BJ (cell line): ENCODE measurements at places on chromosomes 4 and X.

- no peak for DNase-seq
Measured at GRCh38 chrX:108285356-108285755, 152.9 kb downstream of the COL4A6 start.

- DNase-seq: no peak
Measured at GRCh38 chr4:4994312-4995097, 24.8 kb downstream of the CYTL1 start.

- no peak for DNase-seq
Measured at GRCh38 chr4:1792832-1793495, at the start of gene FGFR3. TSS of gene FGFR3 (plus strand) at chr4:1793293. CDS start at chr4:1793935, 642 bp downstream.

GRCh38 chr4:8828869-8829268 lies 42.8 kb downstream of the HMX1 start:
- no peak for DNase-seq

DNA sequence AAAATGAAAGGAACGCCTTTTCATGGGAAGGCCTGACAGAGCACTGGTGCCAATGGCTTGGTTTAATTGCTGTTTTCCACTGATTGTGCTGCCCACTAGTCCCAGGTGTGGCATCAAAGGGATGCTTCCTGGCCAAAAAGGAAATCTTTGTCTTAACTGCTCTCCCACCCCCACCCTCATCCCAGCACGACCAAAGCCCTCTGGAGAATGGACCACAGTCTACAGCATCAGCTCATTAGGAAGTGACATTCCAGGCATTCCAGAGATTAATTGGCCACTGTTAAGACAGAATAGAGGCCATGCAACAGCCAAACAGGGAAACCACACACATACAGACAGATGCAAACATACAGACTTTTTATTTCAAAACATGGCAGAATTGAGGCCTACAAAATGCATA lies 143.2 kb downstream of the LHFPL1 start:
- no peak for DNase-seq

GRCh38 chr4:18052158-18052557 lies 30.6 kb upstream of the LCORL start:
- no peak for DNase-seq

DNA sequence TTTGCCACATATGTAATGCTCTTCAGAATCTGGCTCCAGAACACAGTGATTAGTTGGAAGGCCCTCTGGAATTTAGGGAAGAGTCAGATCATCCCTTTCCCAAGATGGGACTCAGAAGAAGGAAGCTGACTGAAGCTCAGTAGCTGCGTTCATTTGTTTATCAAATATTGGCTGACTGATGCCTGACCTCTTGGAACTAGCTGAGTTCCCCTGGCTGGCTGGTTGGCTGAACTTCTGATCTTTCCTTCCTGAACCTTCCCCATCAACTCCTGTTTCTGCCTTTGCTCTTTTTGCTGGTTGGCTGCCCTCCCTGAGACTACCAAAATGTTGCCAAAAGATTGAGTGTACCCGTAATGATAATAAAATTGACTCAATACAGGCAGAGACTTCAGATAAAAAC lies 866.5 kb upstream of the INTU start:
- DNase-seq: no peak

- no peak for DNase-seq
Measured at GRCh38 chr4:20028645-20029044, 223.1 kb upstream of the SLIT2 start.

DNA sequence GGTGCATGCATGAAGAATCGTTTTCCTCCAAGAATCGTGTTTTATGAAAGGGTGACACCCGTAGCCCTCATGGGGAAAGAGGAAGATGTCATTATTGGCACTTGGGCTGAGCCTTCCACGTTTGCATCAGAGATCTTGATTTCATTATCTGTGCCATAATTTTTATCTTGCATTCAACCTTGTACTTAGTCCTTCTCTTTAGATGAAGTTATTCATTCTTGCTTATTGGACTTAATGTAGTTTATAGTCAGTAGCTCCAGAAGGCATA lies 66.8 kb downstream of the GAB1 start:
- no peak for DNase-seq

- no peak for DNase-seq
Measured at GRCh38 chr4:49044270-49044669, 58.2 kb downstream of the CWH43 start.

DNA sequence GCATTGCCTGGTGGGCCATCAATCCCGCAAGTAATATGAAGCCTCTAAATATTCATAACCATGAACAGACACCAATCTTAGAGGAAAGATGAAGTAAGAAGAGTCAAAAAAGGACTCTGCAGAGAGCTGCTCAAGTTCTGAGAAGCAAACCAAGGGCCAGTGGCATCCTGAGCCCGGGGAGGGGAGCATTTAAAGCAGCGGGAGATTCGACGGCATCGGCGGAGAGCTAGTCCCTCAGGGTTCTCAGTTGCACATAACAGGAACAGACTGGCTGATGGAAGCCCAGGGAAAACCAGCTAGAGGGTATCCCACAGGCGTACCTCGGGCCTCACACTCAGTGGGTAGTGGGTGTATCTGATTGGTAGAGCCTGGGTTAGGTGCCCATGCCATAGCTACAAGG lies 4.9 kb upstream of the PNMA6E start:
- no peak for DNase-seq

GRCh38 chr4:30535255-30535654 lies 184.9 kb upstream of the PCDH7 start:
- DNase-seq: no peak

DNA sequence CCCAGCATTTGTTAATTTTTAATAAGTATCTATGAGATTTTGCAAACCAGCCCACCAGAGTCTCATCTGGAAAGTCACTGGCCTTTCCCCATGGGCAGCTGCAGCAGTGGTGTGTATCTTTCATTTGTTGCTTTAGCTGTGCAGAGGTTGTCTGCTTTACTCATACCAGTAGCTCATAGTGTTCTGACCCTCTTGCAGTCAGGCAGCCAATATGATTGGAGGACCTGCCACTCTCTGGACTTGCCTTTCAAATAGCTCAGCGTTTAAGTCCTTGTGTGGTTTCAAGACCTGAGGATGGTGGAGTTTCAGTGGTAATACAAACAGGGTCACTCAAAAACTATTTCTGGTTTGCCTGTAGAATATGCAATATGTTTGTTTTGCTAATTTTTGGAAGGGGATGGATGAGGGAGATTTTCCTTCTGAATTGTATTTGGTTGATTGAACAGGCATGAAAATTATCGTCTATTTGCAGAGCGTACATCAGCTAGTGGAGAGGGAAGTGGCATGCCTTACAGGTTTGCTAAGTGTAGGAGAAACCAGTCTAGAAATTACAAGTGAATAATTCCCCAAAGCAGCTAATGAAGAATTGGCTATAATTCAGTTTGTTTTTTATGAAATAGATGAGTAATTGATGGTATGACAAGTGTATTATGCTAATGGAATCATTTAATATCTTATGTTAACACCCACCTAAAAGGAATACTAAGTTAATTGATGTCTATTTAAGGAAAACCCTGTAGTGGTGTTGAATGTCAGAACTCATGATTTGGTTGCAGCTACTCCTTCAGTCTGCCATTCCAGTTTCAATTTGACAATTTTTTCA lies 8.9 kb downstream of the POLA1 start:
- no peak for DNase-seq

GRCh38 chr4:42144028-42144427 lies 8.4 kb downstream of the BEND4 start:
- no peak for DNase-seq

DNA sequence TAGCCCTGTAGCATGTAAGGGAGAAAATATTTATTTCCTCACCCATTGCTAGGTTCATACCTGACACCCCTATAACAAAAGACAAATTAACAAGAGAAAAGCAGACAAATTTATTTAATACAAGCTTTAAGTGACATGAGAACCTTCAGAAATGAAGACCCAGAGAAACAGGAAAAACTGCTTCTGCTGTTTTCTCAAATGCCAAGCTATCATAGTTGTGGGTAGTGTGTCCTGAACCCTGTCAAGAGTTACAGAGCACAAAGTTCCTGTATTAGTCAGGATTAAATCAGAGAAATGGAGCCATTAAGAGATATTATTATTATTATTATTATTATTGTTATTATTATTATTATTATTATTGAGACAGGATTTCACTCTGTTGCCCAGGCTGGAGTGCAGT lies 17.5 kb downstream of the CCDC160 start:
- no peak for DNase-seq

DNA sequence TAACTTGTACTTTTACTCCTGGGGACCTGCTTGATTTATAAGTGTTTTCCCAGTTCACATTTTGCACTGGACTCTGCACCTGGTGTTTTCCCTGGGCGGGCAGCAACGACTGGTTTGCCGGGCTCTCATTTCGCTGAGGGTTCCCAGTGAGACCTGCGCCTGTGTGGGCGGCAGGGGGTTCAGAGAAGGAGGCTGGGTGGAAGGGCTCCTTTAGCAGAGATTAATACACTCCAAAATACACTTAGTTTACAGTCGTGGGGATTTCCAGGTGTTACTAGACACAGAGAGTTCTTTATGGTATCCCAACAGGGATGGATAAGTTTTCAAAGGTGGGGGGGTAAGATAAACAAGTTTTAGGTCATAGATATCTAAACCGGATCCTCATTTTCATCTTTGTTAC lies 53.0 kb upstream of the SHISA3 start:
- DNase-seq: no peak

DNA sequence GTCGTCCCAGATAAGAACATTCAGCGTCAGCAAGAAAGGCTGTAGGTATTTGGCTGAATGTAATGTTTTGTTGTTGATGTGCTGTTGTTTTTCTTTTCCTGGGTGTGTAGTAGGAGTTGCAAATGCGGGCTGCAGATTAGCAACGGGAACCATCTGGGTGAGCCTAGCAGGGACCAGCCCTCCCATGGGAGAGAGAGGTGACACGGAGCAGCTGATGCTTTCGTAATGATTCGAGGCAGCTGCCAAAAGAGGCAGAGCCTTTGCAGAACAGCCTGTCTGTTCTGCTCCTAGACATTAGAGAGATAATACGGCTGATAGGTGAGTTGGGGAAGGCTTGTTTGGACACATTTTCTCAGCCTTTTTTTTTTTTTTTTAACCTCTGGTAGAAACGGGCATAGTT lies 25.3 kb downstream of the ARSF start:
- DNase-seq: no peak

DNA sequence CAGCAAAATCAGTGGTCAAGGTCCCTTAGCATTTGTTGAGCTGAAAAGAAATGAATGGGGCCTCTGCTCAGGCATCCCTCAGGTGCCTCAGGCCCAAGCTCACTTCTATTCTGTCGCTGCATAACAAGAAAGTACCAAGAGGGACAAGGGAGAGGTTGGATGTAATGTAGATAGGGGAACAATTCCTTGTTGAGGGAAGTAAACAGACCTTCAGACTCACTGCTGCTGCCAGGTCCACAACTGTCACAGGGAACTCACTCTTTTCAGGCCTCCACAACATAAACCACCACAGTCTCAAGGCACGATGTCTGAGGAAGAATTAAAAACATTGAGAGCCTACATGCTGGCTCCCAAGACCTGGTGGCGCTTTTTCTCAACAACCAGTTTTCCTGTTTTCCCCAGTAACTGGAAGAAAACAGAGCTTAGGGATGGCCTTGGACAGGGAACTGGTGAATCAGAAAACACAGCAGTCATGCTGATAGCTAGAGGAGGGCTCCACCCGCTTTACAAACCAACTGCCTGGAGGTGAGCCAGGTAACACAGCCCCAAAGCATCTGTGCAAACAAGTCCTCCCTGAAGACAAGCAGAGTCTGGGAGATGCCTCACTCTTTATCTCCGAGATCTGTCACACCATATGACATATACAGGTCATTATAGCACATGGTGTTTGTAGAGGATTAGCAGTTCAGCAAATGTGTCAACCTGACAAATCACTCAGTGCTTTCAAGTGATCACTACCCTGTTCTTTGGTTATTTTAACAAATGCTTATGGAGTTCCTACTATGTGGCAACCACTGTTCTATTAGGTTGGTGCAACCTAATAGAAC lies 14.3 kb upstream of the AWAT1 start:
- no peak for DNase-seq

GRCh38 chrX:110698696-110699095 lies 96.9 kb downstream of the CHRDL1 start:
- no peak for DNase-seq

GRCh38 chrX:49951524-49952193 lies 29.3 kb downstream of the CLCN5 start:
- DNase-seq: no peak

DNA sequence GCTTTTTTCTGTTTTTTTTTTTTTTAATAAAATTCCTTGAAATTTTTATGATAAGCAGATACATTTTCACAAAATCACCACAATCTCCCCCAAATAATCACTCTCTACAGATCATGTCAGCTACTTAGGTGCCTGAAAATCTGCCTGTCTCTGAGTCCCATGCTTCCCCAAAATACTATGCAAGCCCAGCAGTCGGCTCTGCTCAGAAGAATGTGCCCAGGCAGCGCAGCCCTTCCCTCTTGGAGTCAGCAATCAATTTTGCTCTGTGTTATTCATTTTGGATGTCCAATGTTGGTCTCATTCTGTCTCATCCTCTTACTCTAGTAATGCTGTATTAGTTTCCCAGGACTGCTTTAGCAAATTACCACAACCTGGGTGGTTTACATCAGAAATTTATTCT lies 24.9 kb upstream of the C1QTNF7 start:
- no peak for DNase-seq
